ENCODE measurements at places on chromosomes 5 and 9.

- DNase-seq, result no peak
These were observed 81.2 kb downstream of the ZCCHC7 start for GRCh38 chr9:37201581-37201980.

GRCh38 chr5:72452515-72453245 lies 54.5 kb downstream of the ZNF366 start:
- DNase-seq, result no peak

GRCh38 chr5:39566029-39566428 lies 141.2 kb upstream of the DAB2 start:
- DNase-seq, result no peak

GRCh38 chr9:18433620-18434019 lies 40.3 kb upstream of the ADAMTSL1 start:
- no peak for DNase-seq

DNA sequence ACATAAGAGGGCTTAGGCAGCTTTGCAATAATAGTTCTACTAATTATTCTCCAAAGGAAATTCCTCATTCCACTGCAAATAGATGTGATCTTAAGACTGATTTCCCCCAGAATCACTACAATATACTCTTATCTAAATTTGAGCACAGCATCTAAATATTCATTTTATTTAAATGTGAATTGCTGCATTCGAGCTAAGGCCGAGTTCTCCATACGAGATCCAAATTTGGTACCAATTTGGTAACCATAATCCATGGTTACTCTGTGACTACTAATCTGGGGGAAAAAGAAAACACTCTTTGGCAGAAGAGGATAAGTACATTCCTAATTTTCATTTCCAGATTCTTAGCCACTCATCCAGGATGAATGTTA lies 19.7 kb upstream of the RIC1 start:
- DNase-seq, result no peak

Data from stimulated activated CD8-positive, alpha-beta memory T cell treated with anti-CD3 and anti-CD28 coated beads, Interleukin-2, amount 100 ng/mL, for 1 hour (primary cell).